ENCODE measurements at places on chromosomes 12 and 14.

DNA sequence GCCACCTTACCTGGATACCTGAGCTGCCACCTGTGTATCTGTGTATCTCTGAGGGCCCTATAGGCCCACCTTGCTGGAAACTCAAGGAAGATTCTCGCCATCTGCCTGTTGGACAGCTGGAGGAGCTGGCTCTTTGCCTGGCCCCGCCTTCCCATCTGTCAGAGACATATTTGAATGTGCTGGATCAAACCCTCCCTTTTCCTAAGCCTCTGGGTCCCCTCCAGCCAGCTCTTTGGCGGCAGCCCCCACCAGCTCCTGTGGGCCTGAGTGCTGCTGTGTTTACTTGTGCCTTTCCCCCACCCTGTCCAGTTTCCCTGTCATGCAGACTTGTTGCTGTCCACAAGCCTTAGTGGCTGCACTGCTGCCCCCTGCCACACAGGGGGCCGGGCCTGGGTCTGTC, 55.9 kb upstream of the SRSF5 start:
- DNase-seq = no peak

- no peak for DNase-seq
These were observed 62.0 kb upstream of the TUNAR start for GRCh38 chr14:95814363-95815225.

GRCh38 chr12:106840243-106840642, 65.8 kb downstream of the RIC8B start:
- no peak for DNase-seq

GRCh38 chr14:61192989-61193388, 88.1 kb downstream of the TMEM30B start:
- no peak for DNase-seq

GRCh38 chr12:2804393-2805142, 7.9 kb upstream of the ITFG2 start:
- DNase-seq = no peak

GRCh38 chr14:22994762-22995275, 12.5 kb upstream of the AJUBA start:
- DNase-seq = no peak

- no peak for DNase-seq
These were observed 254.0 kb downstream of the NTF3 start for GRCh38 chr12:5685935-5686334.

GRCh38 chr12:66962290-66962689, 283.4 kb upstream of the GRIP1 start:
- no peak for DNase-seq

- no peak for DNase-seq
These were observed 18.7 kb downstream of the CABP1 start for GRCh38 chr12:120659151-120659525.

DNA sequence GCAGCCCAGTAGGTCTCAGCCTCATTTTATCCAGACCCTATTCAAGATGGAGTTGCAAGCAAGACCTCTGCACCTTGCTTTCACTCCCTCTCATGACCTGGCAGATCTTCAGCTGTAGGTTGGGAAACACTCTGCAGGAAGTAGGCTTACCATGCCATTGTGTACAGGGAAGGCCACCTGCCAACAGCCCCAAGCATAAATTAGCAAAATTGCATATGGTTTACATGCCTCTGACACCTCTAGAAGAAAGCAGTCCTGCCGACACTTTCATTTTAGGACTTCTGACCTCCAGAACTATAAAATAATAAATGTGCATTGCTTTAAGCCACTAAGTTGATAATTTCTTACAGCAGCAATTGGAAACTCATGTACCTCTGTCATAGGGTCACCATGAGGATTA, 96.9 kb downstream of the SLC15A4 start:
- DNase-seq = no peak

- no peak for DNase-seq
These were observed 27.5 kb upstream of the OAS1 start for GRCh38 chr12:112879191-112879705.

DNA sequence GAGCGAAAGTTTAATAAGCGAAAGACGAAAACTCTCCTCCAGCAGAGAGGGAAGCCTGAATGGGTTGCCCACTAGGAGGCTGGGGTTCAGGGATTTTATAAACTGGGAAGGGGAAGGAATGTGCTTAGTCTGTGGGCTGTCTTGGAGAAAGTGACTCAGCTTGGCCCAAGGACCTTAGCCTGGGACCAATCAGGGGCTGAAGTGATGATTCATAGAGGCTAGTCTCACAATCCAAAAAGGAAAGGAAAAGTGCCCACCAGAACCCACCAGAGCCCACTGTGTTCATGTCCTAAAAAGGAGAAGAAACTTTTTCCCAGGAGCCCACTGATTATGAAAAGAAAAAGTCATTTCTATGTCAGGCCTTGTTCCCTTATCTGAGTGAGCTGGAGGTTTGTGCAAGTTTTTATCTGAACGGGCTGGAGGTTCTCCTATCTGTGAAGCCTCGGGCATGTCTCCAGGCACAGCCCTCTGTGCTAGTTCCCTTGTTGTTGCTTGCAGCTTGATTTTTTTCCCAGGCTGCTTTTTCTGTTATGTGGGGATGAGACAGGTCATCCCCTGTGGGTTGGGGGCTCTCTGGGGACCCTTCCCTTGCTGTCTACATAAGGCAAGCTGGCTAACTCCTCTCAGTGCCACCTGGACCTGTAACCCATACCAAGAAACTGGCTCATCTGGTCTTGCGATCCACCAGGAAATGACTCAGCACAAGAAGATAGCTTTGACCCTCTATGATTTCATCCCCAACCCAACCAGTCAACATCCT, 8.3 kb upstream of the GOLGA5 start:
- DNase-seq = no peak

DNA sequence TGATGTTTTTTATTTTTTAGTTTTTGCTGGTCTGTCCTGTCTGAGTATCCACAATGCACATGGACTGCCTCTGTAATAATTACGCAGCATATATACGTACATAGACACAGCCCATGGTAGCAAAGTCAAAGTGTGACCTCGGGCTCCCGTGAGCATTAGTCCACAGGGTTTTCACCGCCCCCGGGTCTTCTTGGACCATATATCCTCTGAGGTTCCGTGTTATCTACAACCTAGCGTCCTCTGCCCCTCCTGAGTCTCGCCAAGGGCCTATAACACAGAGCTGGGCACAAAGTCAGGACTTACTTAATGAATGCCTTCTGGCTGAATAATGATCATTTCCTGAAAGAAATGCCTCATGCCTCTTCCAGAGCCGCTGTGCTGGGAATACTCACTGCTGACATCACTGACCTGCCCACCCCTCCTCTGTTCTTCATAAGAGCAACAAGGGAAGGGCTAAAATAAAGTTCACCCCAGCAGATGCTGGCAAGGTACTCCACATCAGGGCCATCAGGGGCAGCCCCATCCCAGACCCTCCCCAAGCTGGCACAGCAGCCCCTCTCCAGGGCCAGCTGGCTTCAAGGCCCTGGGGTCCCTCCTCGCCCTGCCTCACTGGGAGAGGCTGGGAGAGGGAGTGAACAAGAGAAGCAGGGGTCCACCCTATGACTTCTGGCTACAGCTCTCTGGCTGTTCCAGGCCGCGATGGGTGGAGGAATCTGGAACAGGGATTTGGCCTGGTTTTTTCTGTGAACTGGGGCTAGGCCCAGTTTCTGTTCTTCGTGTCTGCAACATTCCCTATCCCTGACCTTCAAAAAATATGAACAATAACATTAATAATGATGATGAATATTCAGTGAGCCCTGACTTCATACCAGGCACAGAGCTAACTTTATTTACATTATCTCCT, 7.9 kb downstream of the HDAC7 start:
- no peak for DNase-seq

- DNase-seq = no peak
These were observed 53.6 kb downstream of the FBXW8 start for GRCh38 chr12:116964054-116965050.

- no peak for DNase-seq
These were observed 252.1 kb downstream of the LRIG3 start for GRCh38 chr12:58668233-58668632.

- DNase-seq = no peak
These were observed 484.4 kb downstream of the ATP23 start for GRCh38 chr12:58425481-58426392.

GRCh38 chr12:15728118-15728598, 61.0 kb downstream of the EPS8 start:
- DNase-seq = no peak

- DNase-seq = no peak
These were observed 83.9 kb downstream of the FUT8 start for GRCh38 chr14:65496178-65496993.

Data from stimulated activated CD8-positive, alpha-beta memory T cell treated with anti-CD3 and anti-CD28 coated beads, Interleukin-7, amount 100 ng/mL, for 1 hour (primary cell).